ENCODE measurements at places on chromosomes 5 and 9. TPM values are rescaled to one million over a fixed set of nuclear protein-coding genes. Genes with fewer than 3 reads are reported as not detected.

RNF180 gene
- 2.6 TPM for total RNA-seq

FBXO4 gene
- 5.1 TPM for total RNA-seq

TERT gene
- total RNA-seq = not detected

KCNN2 gene
- 0.96 TPM for total RNA-seq

FSTL4 gene
- total RNA-seq = 0.26 TPM

ZCCHC9 gene
- 18.6 TPM for total RNA-seq

IFNW1 gene
- total RNA-seq = not detected

SLC6A19 gene
- total RNA-seq = not detected

PCDHB11 gene
- total RNA-seq = 1.7 TPM

CCDC69 gene
- 3.5 TPM for total RNA-seq

ROR2 gene
- total RNA-seq = 79.0 TPM

PFDN1 gene
- total RNA-seq = 106 TPM

CAAP1 gene
- total RNA-seq = 16.4 TPM

OBP2B gene
- total RNA-seq = not detected

CYSRT1 gene
- under 0.01 TPM for total RNA-seq

POLR3G gene
- 0.72 TPM for total RNA-seq

Measured in epithelial cell of alveolus of lung (primary cell).